SJCRH30 (cell line): ENCODE measurements at places on chromosomes 7 and 10. TPM values are rescaled to one million over a fixed set of nuclear protein-coding genes. Genes with fewer than 3 reads are reported as not detected.

GRCh38 chr10:127934383-127934782 is 27.5 kb downstream of the PTPRE start:
- DNase-seq, result no peak

- no peak for DNase-seq
Observed at GRCh38 chr10:122707535-122707934, 7.9 kb upstream of the C10orf120 start.

DNA sequence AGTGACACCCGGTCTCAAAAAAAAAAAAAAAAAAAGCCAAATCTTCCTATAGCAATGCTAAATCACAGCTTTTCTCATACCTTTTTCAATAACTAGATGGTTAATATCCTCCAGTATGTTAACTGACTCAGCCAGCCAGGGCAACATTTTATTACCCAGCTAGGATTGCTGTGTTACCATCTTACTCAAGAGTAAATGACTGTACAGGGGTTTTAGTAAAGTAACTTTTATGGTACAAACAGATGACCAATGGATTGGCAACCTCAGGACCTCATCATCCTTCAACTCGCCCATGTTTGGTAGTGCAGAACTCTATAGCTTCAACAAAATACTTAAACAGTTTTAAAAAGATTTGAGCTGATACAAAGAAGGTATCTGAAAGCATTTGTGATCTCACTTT is 59.5 kb downstream of the HBP1 start:
- DNase-seq, result no peak

GRCh38 chr7:51590746-51591145 is 274.1 kb upstream of the COBL start:
- no peak for DNase-seq

DNA sequence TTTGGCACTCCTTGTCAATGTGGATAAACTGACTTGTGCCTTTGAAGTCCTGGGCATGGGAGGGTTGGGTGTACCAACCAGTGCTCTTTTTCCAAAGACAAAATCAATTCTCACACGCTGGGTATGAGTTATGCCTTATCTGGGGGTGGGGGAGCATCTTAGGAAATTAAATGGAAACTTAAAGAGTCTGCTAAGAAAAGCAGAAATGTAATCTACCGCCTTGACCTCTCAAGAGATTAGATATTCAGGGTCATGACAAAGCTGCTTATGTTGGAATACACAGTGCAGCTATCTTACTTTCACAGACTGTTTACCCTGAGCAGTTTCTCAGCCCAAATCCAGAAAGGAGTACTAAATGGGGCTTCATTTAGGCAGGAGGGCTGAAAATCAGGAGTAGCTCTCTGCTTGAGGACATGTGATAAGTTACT is 2.6 kb downstream of the MEST start:
- DNase-seq, result no peak

- DNase-seq, result no peak
Observed at GRCh38 chr10:133394801-133395221, 854 bp downstream of the MTG1 start.

GRCh38 chr10:90847436-90847835 is 10.4 kb downstream of the HTR7 start:
- DNase-seq, result no peak

DNA sequence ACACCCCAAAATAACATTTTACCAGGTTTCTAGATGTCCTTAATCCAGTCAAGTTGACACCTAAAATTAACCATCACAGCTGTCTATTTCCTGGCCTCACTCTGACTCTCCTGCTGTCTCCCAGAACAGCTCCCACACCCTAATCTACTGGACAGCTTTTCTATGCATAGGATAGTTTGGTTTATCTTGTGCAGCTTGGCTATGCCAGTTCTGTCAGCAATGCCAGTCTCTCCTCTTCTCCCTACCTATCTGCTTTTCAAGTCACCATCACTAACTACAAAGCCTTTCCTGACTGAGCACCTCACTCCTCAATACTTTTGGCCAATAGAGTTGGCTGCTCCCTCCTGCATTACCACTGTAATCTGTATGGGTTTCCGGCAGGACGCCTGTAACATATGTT is 5.0 kb downstream of the NCOA4 start:
- DNase-seq, result no peak

DNA sequence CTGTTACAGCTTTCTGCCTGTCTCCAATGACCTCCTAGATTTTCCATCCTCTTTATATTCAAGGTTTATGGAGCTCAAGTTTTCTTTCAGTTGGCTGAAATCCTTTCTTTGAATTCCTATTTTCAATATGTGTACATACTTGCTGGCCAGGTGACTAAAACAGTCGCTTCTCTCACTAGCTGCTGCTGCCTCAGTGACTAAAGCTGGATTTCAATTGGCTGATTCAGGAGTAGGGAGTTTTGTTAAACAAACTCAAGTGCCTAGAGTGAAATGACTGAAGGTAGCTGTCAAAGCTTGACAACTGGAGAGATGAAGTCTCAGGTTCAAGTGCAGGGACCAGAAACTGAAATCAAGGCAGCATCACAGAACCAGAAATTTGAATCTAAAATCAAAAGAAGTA is 6.7 kb upstream of the POLR1F start:
- DNase-seq, result no peak

Gene CPA2
- total RNA-seq, result 1.9 and 2.0 TPM in 2 replicates

Gene ATAD1
- 26.3 and 28.2 TPM in 2 replicates for total RNA-seq
